Panc1 (cell line): ENCODE measurements at places on chromosomes 11 and 22. TPM values are rescaled to one million over a fixed set of nuclear protein-coding genes. Genes with fewer than 3 reads are reported as not detected.

DNA sequence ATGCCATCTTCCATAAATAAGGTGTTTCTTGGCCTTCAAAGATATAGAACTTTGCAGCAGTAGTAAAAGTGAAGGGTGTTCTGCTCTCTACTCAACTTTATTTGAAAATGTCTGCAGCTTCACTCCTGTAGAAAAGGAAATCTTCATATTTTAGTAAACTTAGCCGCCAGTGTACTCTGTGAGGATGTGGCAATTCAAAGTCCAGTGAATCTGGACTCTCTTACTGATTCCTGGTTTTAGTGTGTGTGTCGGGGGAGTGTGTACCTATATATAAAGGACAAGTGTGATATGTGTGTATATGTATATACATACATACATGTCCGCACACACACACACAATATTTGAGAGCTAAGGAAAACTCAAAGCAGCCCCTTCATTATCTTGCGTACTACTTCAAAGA lies 134.3 kb upstream of the LDLRAD3 start:
- no peak overlapping the region for H3K4me3 ChIP-seq
- no peaks in the 10 kb centered on the region for H3K36me3 ChIP-seq
- no peak for DNase-seq
- H3K27me3 ChIP-seq = no peaks in the 10 kb centered on the region
- no peaks in the 10 kb centered on the region for H3K4me1 ChIP-seq

GRCh38 chr11:47376107-47376524 lies 2.2 kb downstream of the SPI1 start:
- H3K4me3 ChIP-seq = no peak overlapping the region
- H3K4me1 ChIP-seq = no peaks in the 10 kb centered on the region; the same call in 1 of the 2 replicates
- DNase-seq = no peak
- H3K36me3 ChIP-seq = no peaks in the 10 kb centered on the region
- no peak overlapping the region for H3K27ac ChIP-seq
- H3K27me3 ChIP-seq = no peaks in the 10 kb centered on the region

DNA sequence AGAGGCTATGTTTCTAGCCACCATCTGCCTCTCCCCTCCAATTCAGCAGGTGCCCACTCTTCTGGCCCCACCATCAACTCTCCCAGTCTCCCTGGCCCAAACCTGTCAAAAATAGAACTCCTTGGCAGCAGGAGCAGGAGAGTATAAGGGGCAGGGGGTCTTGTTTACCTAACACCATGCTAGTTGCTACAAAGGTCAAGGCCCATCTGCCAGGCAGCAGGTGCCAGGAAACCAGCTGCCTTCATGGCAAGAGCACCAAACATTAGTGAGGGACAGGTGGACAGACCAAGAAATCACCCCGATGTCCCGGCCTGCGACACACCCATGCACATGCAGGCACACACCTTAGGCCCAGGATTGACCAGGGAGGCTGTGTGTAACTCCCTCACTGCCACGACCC lies 387.9 kb downstream of the BUD13 start:
- H3K36me3 ChIP-seq = no peaks in the 10 kb centered on the region
- H3K27ac ChIP-seq = no peak overlapping the region
- H3K4me1 ChIP-seq = no peaks in the 10 kb centered on the region
- DNase-seq = no peak
- no peak overlapping the region for H3K4me3 ChIP-seq

DNA sequence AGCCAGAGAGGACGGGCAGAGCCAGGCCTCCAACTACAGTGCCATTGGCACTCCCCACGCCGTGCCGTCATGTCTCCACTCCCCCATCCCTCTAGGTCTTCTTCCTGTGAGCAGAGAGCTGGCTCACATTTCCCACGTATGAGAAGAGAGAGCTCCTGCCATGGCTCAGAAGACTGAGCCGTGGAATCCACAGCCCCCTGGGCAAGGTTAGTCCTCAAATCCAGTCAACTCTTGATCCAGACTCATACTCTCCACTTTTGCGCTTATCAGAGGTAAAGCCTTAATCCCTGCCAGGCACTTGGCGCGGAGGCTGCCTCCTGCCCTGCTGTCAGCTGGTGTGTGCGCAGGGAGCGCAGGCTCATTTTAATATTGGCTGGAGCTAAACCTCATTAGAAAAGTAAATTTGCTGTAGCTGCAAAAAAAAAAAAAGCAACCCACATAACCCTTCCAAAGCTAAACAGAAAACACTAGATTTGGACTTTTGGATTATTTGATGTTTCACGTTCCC lies 4.7 kb downstream of the B3GAT1 start:
- H3K27ac ChIP-seq = no peak overlapping the region
- DNase-seq = no peak
- H3K4me3 ChIP-seq = no peak overlapping the region
- H3K36me3 ChIP-seq = no peaks in the 10 kb centered on the region
- peaks cover 24% of the 10 kb centered on the region for H3K27me3 ChIP-seq

The DUSP8 gene
- total RNA-seq = 5.5 TPM

- H3K27me3 ChIP-seq = peaks cover 5% of the 10 kb centered on the region; the same call in 1 of the 2 replicates
- no peaks in the 10 kb centered on the region for H3K4me1 ChIP-seq
- no peak overlapping the region for H3K4me3 ChIP-seq
- DNase-seq = no peak
- no peak overlapping the region for H3K27ac ChIP-seq
These were observed 243.9 kb downstream of the CTTN start for GRCh38 chr11:70642266-70642665.

The CDHR5 gene
- total RNA-seq = not detected

GRCh38 chr22:46280063-46280817 lies 12.4 kb downstream of the TTC38 start:
- 0 out of 2 replicates have a peak, but pooled peaks cover 2% of the 10 kb centered on the region for H3K36me3 ChIP-seq
- no peaks in the 10 kb centered on the region for H3K4me1 ChIP-seq
- DNase-seq = no peak
- H3K4me3 ChIP-seq = no peak overlapping the region
- no peaks in the 10 kb centered on the region for H3K27me3 ChIP-seq

The FAM181B gene
- total RNA-seq = 0.69 TPM

DNA sequence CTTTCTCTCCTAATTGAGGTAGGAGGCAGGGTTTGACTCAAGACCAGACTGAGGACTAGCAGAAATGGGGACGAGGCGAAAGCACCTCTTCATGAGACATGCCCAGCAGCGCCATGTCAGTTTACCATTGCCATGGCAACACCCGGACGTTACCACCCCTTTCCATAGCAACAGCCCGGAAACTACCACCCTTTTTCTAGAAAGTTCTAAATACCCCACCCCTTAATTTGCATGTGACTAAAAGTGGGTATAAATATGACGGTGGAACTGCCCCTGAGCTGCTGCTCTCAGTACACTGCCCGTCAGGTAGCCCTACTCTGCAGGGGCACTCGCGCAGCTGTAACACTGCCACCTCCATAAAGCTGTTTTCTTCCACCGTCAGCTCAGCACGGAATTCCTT lies 5.9 kb upstream of the RAC2 start:
- no peaks in the 10 kb centered on the region for H3K36me3 ChIP-seq
- no peak overlapping the region for H3K4me3 ChIP-seq
- peaks cover 5% of the 10 kb centered on the region; the same call in 1 of the 2 replicates for H3K4me1 ChIP-seq
- H3K27me3 ChIP-seq = no peaks in the 10 kb centered on the region
- H3K27ac ChIP-seq = no peak overlapping the region

DNA sequence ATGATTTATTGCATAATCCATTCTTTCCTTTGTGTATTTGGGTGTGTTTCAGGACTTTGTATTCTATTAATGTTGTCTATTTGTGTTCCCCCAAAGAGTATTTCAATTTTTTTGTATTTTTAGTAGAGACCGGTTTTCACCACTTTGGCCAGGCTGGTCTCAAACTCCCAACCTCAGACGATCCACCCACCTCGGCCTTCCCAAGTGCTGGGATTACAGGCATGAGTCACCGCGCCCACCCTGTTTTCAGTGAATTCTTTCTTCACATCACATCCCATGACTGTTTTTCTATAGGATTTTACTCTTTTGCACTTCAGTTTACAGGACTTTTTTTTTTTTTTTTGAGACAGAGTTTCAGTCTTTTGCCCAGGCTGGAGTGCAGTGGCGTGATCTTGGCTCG lies 46.3 kb downstream of the RBX1 start:
- no peak for DNase-seq
- no peaks in the 10 kb centered on the region for H3K4me1 ChIP-seq
- H3K36me3 ChIP-seq = no peaks in the 10 kb centered on the region
- no peaks in the 10 kb centered on the region for H3K27me3 ChIP-seq
- no peak overlapping the region for H3K27ac ChIP-seq

GRCh38 chr11:1667121-1667850 lies 29.7 kb upstream of the KRTAP5-6 start:
- H3K4me1 ChIP-seq = no peaks in the 10 kb centered on the region
- no peak for DNase-seq
- no peaks in the 10 kb centered on the region for H3K36me3 ChIP-seq
- no peak overlapping the region for H3K4me3 ChIP-seq
- H3K27me3 ChIP-seq = 0 out of 2 replicates have a peak, but pooled peaks cover 2% of the 10 kb centered on the region
- H3K27ac ChIP-seq = no peak overlapping the region

DNA sequence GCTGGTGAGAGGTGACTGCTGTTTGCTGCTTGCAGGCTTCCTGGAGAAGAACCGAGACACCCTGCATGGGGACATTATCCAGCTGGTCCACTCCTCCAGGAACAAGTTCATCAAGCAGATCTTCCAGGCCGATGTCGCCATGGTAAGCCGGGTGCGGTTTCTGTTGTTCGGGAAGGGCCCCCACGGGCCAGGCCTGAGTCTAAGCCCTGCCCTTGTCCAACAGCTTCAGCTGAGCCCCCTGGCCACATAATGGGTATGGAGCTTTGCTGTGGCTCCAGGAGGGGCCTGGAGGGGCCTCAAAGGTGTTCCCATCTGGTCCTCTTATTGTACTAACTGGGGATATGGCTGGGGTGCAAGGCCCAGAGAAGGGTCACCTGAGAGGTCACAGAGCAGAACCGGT lies 38.0 kb downstream of the MYO7A start:
- H3K27me3 ChIP-seq = peaks cover 4% of the 10 kb centered on the region
- no peaks in the 10 kb centered on the region for H3K4me1 ChIP-seq
- no peak overlapping the region for H3K27ac ChIP-seq
- DNase-seq = no peak
- H3K4me3 ChIP-seq = no peak overlapping the region

The RIMBP3C gene
- total RNA-seq = 0.90 TPM

The KCNQ1OT1 gene
- 1.3 TPM for total RNA-seq

The TRABD gene
- 55.7 TPM for total RNA-seq

The DGAT2 gene
- 19.2 TPM for total RNA-seq

DNA sequence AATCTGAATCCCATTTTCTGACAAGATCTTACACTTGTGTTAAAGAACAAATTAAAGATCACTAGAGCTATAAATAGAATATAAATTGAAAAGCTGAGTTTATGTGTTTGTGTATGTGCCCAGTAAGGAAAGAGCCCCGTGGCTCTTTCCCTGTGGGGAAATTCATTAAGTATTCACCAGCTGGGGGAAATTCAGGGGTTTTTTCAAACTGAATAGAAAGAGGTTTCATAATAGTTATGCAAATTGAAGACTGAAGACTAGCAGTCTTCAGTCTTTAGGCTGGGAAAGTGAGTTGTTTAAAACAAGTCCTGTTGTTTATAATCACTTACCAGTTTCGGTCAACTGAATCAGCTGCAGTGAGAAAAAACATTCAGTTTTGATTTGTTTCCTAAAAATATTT lies 11.3 kb upstream of the MS4A7 start:
- H3K27me3 ChIP-seq = no peaks in the 10 kb centered on the region
- peak overlapping the region; percentile 39; the same call in 1 of the 2 replicates for H3K27ac ChIP-seq
- DNase-seq = no peak

The C11orf21 gene
- total RNA-seq = 0.31 TPM

The TMEM191B gene
- total RNA-seq = 3.7 TPM

The CLCF1 gene
- total RNA-seq = 9.3 TPM

DNA sequence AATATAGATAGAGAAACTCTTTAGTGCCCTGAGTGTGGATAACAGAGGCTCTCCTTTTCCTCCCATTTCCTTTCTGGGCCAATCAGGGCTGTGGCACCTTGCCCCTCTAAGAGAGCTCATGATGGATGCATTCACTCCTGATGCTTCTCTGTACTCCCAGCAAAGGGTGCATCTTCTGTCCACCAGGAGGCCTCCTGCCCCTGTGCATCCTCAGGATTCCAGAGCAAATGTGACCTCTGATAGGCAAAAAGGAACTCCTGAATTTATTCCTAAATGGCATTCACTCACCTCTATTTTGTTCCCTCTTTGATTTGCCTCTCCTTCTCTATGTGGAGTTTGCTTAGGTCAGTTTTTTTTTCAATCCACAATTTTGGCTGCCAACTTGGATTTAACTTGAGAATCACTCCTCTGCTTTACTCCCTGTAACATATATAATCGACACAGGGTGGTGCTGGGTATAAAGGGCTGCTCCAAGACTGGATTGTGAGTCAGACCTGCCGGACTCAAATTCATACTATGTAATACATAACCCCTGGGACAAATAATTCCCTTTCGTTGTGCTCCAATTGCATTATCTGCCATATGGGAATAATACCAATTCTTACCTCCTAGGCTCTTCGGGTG lies 1.1 kb upstream of the MRGPRX4 start:
- H3K4me1 ChIP-seq = no peaks in the 10 kb centered on the region
- H3K36me3 ChIP-seq = no peaks in the 10 kb centered on the region
- DNase-seq = peak; percentile 15
- no peak overlapping the region for H3K4me3 ChIP-seq
- H3K27ac ChIP-seq = no peak overlapping the region
- H3K27me3 ChIP-seq = peaks cover 25% of the 10 kb centered on the region

DNA sequence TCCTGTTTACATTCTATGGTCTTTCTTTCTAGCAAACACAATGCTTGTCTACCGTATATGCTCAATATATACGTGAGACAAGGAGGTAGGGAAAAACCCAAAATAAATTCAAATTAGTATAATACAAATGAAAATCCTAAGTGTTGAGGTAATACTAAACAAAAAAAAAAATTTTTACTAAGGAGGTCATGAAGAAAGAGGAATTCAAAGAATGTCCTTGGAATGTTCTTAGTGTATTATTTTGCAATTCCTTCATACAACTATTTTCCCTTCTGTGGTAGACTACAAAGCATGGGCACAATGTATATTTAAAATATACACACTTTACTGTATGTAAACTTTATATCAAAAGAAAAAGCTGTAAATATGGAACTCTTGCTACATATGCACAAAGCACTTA lies 36.4 kb downstream of the PIK3C2A start:
- no peak for DNase-seq
- no peaks in the 10 kb centered on the region for H3K27me3 ChIP-seq
- H3K4me3 ChIP-seq = no peak overlapping the region
- peaks cover 4% of the 10 kb centered on the region; the same call in 1 of the 2 replicates for H3K36me3 ChIP-seq
- H3K27ac ChIP-seq = no peak overlapping the region

DNA sequence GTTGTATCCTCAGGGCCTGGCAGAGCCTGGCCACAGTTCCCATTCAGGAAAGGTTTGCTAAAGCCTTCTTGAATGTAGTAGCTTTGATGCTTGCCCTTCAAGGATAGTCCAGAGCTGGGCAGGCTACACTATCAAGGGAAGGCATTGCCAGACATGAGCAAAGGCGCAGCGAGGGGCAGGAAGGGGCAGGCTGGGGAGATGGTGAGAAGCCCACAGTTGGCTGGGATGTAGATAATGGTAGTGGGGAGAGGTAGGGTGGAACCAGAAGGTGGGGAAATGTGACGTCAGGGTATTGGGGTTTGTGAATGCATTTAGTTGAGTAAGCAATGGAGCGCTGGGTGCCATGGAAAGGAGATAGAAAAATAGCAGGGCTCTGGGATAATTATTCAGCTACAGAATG lies 28.6 kb downstream of the LRRC32 start:
- DNase-seq = no peak
- peaks cover 16% of the 10 kb centered on the region for H3K27me3 ChIP-seq
- H3K4me3 ChIP-seq = no peak overlapping the region
- no peaks in the 10 kb centered on the region for H3K36me3 ChIP-seq
- no peak overlapping the region for H3K27ac ChIP-seq
- H3K4me1 ChIP-seq = no peaks in the 10 kb centered on the region
